ENCODE measurements at places on chromosomes 13 and 19.
A peak's percentile ranks its signal among the peaks of the same experiment; 100 is the strongest.

GRCh38 chr19:47313754-47314295 lies 4.2 kb downstream of the C5AR1 start:
- no peak for DNase-seq

DNA sequence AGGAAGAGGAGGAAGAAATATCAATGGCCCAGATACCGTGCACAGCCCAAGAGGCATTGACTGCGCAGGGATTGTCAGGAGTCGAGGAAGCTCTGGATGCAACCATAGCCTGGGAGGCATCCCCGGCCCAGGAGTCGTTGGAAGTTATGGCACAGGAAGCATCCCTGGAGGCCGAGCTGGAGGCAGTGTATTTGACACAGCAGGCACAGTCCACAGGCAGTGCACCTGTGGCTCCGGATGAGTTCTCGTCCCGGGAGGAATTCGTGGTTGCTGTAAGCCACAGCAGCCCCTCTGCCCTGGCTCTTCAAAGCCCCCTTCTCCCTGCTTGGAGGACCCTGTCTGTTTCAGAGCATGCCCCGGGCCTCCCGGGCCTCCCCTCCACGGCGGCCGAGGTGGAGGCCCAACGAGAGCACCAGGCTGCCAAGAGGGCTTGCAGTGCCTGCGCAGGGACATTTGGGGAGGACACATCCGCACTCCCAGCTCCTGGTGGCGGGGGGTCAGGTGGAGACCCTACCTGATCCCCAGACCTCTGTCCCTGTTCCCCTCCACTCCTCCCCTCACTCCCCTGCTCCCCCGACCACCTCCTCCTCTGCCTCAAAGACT lies 36.0 kb downstream of the KEAP1 start:
- DNase-seq: no peak

DNA sequence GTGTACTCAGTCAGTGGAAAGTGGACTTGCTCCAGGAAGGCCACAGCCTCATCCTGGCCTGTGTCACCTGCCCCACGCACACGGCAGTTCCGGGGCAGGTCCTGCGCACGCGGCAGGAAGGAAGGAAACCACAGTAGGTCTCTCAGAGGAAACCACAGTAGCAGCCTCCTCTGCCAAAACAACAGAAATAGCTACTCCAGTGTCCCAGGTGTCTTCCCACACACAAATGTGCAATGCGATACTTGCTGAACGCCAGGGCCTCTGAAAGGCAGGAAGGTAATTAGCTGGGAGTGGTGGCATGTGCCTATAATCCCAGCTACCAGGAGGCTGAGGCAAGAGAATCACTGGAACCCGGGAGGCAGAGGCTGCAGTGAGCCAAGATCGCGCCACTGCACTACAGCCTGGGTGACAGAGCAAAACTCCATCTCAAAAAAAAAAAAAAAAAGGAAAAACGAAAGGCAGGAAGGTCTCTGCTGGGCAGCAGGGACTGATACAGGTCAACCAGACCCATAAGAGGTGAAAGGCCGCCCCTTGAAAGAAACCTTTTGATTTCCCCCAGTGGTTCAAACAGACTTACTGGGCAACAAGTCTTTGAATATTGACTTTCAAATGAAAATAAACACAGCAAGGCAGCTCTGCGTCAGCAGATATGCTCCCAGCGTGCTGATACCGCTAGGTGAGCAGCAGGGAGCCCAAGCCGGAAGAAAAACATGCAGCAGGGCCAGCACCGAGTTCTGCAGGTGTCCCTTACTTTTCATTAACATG lies 49.5 kb downstream of the CRYL1 start:
- no peak for DNase-seq

DNA sequence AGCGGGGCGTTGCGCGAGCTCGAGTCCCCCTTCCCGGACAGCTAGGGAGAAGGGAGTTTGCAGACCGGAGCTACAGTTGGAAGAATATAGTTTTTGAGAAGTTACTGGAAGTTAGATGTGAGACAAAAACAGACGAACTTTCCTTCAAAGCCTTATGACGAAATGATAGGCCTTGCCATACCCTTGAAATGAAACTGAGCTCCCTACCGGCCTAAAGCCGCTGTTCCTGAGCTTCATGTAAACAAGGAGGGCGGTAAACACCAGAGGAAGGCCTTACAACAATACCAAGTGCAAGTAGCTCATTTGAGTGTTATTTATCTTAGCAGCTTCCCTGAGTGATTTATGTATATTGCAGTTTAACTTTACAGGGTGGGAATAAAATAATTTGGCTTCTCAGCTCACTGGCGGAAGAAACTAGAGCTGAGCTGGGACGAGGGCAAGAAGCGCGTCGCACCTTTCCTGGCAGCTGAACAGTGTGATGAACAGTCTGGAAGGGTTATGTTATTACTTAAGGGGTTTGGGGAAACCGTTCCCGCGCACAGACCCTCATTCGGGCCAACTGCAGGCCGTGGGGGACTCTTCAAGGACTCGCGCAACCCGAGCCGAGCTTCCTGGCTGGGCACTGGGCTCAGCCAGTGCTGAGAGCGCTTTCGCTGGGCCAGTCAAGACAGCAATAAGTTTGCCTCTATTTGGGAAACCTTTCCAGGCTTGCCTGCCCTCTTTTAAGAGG lies 111.2 kb downstream of the KCNRG start:
- peak; percentile 62 for DNase-seq

- no peak for DNase-seq
Observed at GRCh38 chr19:35644987-35645679, 3.0 kb upstream of the COX6B1 start.

DNA sequence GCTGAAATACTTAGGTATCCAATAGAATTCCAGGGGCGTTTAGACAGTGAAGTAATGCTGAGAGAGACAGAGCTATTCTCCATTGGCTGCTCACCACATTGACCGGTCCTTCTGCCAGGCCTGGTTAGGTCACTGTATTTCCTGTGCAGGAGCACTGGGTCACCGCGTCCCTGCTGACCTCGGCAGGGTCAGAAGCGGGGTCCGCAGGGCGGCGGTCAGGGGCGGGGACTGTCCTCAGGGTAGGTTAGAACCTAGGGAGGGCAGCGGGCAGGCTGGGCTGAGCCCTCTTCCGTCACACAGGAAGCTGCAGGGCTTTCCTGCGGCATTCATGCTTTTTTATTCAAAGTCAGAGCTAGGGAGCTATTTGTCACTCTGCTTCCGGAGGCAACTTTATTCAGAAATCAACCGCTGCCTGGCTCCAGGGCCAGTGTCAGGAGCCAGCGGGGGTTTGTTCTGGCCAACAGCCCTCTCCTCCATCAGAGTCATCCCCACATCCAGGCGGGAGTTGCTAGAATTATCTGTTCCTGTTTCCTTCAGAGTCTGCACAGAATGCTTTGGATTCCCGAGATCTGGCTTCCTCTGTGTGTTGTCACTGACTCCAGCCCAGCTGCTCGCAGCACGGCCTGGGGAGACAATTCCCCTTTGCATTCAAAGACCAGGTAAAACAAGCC lies 81.2 kb upstream of the WASF3 start:
- DNase-seq: no peak

DNA sequence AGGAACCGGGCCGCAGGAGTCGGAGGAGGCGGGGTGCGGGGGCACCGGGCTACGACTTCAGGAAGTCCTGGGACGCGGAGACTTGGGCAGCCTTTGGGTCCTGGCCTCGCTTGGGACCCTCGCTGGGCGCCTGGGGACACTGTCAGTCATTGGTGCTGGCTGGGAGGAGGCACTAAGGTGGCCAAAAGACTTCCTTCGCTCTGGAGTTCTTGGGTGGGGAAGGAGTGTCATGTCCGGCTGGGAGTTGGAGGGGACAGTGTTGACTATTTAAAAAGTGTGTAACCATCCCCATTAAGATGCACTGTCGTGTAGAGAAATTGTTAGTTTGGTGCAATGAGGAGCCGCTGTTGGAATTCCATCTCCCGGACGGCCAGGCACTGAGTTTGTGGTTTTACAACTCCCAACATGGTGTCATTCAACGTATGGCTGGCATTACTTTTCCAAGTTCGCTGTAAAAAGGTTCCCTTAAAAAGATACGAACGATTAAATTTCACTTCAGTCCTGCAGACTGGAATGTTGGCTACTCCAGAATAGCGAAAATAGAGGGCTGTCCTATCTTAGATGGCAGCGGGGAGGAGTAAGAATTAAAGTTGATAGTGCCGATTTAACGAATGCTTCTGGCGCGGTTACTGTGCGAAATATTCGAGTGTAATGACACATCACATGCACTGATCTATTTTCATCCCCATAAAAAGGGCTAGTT lies 776 bp downstream of the DNAJC3 start:
- no peak for DNase-seq

- peak; percentile 49 for DNase-seq
Observed at GRCh38 chr19:56538254-56538760, 441 bp upstream of the ZFP28 start.

DNA sequence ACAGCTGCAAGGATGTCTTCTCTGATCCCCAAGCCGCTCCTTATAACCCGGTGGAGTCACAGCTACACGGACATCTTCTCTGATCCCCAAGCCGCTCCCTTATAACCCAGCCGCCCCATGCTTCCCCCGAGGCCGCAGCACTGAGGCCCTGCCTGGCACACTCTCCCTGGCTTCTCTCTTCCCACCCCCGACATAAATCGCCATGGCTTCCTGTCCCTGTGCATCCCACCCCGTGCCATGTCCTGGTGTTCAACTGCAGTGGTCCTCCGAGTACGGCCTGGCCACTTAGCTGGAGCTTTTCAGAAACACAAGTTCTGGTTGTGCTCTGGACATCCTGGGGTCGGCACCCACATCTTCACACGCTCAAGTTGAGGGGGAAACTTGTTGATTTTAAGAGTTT lies 60.4 kb downstream of the RASA3 start:
- DNase-seq: no peak

- no peak for DNase-seq
Observed at GRCh38 chr13:99354371-99354951, 47.3 kb upstream of the GPR183 start.

GRCh38 chr13:33441015-33441414 lies 155.5 kb upstream of the STARD13 start:
- DNase-seq: no peak

GRCh38 chr13:37484056-37484455 lies 114.5 kb downstream of the POSTN start:
- no peak for DNase-seq

- no peak for DNase-seq
Observed at GRCh38 chr19:39082745-39083598, 1.2 kb upstream of the ACP7 start.

DNA sequence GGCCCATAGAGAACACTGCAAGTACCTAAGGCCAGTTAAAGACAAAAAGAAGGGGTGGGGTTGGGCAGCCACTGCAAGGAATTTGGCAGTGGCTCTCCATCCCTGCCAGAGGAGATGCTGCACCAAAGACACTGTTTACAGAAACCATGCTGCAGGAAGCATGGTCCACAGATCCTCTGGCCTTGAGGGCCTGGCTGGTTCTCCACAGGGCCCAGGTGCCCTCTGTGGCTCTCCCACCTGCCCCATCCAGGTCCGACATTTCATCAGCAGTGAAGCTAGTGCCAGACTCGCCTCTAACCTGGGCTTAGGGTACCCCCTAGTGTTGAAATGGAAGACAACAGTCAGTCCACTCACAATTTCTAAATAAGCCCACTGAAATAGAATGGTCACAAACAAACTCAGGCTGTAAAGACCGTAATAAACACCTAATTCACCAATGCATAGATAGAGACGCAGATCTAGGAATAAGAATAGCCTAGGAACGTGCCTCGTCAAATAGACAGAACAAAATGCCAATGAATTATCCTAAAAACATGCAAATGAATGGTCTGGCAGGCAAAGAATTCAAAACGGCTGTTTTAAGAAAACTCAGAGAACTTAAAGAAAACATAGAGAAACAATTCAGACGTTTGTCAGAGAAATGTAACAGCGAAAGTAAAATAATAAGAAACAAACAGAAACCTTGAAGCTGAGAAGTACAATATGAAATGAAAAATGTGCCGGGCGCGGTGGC lies 23.3 kb downstream of the LYPD4 start:
- DNase-seq: peak; percentile 15

GRCh38 chr19:17058236-17058635 lies 17.0 kb downstream of the HAUS8 start:
- DNase-seq: no peak

DNA sequence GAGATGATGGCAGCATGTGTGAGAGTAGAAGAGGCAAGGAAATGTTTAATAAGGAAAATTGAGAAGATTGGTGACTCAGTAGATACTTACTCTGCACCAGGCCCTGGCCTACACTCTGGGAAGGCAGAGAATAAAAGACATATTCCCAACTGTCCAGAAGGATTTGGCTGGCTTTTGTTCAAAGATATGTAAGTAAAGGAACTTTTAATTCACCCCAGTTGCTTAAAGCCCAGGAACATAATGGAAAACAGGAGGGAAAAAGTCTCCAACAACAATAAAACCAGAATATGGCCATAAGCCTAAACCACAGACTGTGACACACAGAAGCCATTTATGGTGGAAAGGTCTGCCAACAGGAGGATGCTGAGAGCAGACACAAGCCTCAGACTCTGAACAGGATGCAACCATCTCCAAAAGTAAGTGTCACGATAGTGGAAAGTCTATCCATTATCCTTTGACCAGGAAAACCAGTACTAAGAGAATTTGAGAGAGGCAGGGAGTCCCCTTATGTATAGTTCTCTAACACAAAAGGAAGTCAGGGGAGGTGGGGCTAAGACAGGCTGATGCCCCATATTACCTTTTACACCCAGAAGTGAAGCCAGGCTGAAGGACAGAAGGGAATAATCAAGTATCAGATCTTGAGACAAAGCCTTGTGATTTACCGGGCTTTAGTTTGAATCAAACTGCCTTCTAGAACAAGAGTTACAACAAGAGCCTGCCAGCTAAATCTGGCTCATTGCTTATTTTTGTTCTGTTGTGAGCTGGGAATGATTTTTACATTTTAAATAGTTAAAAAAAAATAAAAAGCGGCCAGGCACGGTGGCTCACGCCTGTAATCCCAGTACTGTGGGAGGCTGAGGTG lies 169.5 kb upstream of the STARD13 start:
- DNase-seq: no peak

- no peak for DNase-seq
Observed at GRCh38 chr13:31747291-31747690, 8.0 kb downstream of the RXFP2 start.

DNA sequence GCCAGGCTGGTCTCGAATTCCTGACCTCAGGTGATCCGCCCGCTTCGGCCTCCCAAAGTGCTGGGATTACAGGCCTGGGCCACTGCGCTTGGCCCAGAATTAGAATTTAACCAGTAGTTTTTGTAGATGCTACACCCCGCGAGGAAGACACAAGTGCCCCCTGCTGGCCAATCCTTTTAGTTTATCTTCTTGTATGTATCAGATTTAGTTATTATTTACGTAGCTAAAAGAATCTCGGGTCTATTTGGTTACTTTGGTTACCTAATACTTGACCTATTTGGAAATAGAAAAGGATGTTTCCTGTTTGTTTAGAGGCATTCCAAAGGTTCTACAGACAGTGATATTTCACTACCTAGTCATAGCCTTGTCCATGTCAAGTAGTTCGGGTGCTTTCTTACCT lies 22.0 kb downstream of the MUC16 start:
- DNase-seq: no peak

DNA sequence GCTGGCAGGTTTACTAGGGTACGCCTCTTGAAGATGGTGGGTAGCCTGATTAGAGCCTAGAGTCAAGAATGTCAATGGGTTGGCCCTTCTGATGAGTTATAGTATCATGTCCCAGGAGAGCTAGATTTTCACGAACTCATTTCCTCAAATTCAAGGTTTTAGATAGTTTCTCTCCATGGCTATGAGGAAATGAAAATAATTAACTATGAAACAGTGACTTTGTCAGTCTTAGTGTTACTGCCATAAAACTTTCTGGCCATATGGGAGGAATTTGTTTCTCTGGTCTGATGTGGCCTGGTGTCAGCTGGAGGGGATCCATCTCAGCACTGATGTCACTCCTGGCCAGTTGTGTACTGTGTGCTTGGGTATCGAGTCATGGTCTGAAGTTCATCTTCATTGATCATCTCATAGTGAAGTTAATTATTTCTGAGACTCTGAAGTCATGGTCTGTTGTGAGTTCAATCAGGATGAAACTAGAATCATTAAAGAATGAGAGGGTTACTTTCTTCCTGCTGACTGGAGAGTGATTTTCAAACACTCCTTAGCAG lies 49.4 kb upstream of the TNFSF11 start:
- DNase-seq: no peak

Measured in NCI-H1417 treated with DMSO at 0.1 percent for 48 hours (cell line).